Daoy (cell line): ENCODE measurements at places on chromosomes 5 and 9.

GRCh38 chr5:181229996-181230395 lies 6.9 kb downstream of the TRIM41 start:
- no peak for DNase-seq

DNA sequence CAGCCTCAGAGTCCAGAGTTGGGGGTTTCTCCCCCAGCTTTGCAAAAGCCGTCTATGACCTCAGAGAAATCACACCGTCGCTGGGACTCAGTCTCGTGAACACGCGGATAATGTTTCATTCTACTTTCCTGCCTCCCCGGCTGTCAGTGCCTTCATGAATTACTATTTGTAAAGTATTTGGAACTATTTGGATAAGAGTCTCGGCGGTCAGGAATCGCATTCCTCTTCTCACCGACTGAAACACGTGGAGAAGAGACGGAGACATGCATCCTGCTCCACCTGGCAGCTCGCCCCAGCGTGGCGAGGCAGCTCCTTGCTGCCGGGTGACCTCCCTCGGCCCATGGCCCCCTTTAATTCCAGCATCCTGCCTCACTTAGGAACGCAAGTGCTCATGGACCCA lies 23.9 kb downstream of the IRX2 start:
- DNase-seq, result peak; percentile 51

- DNase-seq, result no peak
Observed at GRCh38 chr9:128045831-128046230, 21.3 kb downstream of the NAIF1 start.

- DNase-seq, result no peak
Observed at GRCh38 chr5:77449981-77450380, 42.1 kb downstream of the WDR41 start.

DNA sequence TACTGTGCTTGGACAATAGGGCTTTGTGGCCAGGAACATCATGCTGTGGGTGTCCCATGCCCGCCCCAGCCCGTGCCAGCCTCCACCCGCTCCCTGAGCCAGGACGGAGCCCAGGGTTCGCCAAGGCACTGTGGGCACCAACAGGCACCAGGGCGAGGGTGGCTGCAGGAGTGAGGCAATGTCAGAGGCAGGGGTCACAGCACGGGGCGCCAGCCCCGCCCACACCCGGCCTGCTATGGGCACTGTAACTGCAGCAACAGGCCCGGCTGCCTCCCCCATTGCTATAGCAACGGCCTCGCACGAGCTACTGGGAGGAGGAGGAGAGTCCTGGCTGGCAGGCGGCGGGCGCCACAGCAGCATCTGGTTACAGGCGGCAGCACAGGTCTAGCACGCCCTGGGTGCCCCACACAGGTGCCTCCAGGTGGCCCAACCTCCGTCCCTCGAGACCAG lies 2.5 kb downstream of the ABCA2 start:
- DNase-seq, result no peak

GRCh38 chr9:117521293-117521692 lies 106.4 kb upstream of the ASTN2 start:
- no peak for DNase-seq

- DNase-seq, result no peak
Observed at GRCh38 chr5:31964007-31964360, 210.1 kb downstream of the GOLPH3 start.

DNA sequence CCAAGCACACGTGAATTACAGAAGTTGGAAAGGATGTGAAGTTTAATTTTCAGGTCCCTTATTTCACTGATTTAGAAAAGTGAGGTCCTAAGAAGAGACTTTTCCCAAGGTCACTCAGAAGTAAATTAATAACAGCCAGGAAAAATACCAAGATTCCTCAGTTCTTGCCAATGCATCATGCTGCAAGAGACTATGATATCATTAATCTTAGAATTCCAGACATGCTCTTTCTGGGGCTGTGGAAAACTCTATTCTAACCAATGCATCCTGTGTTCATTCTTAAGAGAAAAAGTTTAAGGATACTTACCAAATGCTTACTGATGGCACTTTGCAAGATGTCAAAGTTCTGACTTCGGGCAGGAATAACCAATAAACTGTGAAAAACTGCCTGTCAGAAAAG lies 42.8 kb downstream of the TEX10 start:
- DNase-seq, result no peak
